ENCODE measurements at places on chromosomes 4 and X. TPM values are rescaled to one million over a fixed set of nuclear protein-coding genes. Genes with fewer than 3 reads are reported as not detected.

The CSAG1 gene
- not detected for total RNA-seq

The DUX4 gene
- not detected for total RNA-seq

The FAM47A gene
- total RNA-seq: not detected

The RHOXF2B gene
- not detected for total RNA-seq

The MAGIX gene
- 1.0 TPM for total RNA-seq

The FAT4 gene
- 18.3 TPM for total RNA-seq

The IL2RG gene
- not detected for total RNA-seq

The CDS1 gene
- not detected for total RNA-seq

The SLC26A1 gene
- total RNA-seq: 0.09 TPM

The LONRF3 gene
- 0.09 TPM for total RNA-seq

The SLC49A3 gene
- 5.7 TPM for total RNA-seq

The FGFBP1 gene
- total RNA-seq: not detected

The RIPPLY1 gene
- not detected for total RNA-seq

The CXCL10 gene
- total RNA-seq: not detected

The SMIM10 gene
- total RNA-seq: 7.9 TPM

The KLHL4 gene
- 7.5 TPM for total RNA-seq

The MAGEC3 gene
- not detected for total RNA-seq

The PRR32 gene
- not detected for total RNA-seq

The APLN gene
- 9.0 TPM for total RNA-seq

The LANCL3 gene
- total RNA-seq: not detected
